Nucleus accumbens (tissue), 56 donors: ENCODE measurements at places on chromosomes 2 and 18.

GRCh38 chr18:47323158-47323557 lies 71.7 kb upstream of the SKOR2 start:
- no peak for DNase-seq

GRCh38 chr2:40353231-40353630 lies 98.7 kb downstream of the SLC8A1 start:
- no peak for DNase-seq

DNA sequence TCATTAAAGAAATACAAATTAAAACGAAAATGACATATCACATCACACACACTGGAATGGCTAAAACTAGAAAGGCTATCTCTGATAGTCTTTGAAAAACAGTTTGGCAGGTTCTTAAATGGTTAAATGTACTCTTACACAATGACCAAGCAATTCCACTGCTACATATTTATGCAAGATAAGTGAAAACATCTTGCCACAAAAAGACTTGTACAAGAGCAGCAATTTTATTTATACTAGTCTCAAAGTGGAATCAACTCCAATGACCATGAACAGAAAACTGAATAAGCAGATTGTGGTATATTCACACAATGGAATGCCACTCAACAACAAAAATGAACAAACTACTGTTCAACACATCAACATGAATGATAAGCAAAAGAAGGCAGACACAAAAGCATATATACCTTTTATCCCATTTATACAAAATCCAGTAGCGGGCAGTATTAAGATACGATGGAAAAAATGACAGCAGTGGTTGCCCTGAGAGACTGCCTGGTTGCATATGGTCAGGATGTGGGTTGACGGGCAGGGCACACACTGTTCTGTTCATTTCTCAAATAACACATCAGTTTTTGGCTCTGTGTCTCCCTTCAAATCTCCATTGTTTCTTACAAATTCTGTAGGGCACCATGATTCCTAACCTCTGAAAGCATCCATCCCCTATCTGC lies 25.4 kb downstream of the SP100 start:
- DNase-seq: no peak

DNA sequence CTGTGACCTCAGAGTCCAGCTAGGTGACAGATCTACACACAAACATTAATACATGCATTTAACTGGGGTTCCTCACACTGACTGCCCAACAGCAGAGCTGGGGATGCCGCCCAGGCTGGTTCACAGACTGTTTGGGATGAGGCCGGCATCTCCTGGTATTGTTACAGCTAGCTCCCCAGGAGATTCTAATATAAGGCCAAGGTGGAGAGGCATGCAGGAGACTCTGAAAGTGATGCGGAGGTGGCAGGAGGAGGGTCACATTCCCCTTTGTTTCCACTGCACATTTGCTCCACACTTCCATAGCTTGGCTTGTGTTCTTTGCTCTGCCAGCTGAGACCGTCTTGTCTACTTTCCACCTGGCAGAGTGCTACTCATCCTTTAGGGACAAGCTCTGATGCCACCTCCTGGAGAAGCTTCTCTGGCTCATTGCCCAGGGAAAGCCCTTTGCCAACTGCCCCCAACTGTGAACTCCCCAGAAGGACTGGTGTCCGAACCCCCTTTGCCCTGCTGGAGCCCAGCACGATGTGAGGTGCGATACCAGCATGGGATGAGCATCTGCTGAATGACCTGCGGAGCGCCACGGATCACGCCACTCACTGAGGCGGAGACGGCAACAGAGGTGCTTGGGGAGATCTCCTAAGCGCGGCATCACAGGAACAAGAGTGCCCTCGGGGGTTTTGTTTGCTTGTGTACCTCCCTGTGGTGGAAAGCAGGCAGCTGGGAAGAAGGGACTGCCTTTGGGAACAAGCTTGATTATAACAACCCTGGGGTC lies 88.8 kb downstream of the UXS1 start:
- DNase-seq: no peak

GRCh38 chr2:25374411-25374810 lies 32.7 kb upstream of the DNMT3A start:
- no peak for DNase-seq
